ENCODE measurements at places on chromosomes 4 and X.

DNA sequence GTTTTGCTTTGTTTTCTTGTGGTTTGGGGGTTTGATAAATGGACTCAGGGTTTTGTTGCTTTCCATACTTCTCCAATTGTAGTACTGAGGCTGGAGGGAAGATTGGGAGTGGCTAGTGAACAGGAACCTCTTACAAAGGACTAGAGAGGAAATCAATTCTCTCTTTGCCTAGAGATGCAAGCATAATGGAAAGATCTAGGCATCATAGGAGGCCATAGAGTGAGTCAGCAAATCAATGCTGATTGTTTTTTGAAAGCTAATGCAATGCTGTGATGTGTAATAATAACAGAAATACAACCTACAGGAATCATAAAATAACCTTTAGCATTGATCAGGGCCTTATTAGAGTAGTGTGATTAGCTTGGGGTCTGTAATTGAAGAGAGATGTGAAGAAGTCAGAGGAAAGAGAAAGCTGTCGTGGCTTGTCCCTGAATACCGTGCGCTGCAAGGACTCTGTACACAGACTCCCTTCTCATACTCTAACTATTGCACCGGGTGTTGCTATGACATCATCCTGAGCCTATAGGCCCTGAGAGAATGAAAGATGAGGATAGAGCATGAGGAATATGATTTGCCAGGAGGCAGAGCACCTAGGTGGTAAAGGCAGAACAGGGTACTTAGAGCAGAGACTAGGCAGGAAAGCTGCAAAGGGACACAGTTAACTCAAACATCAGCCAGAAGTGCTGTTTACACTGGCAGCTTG lies 29.3 kb upstream of the GPR101 start:
- no peak for DNase-seq

DNA sequence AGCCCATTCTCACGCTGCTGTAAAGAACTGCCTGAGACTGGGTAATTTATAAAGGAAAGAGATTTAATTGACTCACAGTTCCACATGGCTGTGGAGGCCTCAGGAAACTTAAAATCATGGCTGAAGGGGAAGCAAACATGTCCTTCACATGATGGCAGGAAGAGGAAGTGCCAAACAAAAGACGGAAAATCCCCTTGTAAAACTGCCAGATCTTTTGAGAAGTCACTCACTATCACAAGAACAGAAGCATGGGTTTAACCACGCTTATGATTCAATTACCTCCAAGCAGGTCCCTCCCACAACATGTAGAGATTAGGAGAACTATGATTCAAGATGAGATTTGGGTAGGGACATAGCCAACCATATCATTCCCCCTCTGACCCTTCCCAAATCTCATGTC lies 335.5 kb downstream of the IL15 start:
- no peak for DNase-seq

DNA sequence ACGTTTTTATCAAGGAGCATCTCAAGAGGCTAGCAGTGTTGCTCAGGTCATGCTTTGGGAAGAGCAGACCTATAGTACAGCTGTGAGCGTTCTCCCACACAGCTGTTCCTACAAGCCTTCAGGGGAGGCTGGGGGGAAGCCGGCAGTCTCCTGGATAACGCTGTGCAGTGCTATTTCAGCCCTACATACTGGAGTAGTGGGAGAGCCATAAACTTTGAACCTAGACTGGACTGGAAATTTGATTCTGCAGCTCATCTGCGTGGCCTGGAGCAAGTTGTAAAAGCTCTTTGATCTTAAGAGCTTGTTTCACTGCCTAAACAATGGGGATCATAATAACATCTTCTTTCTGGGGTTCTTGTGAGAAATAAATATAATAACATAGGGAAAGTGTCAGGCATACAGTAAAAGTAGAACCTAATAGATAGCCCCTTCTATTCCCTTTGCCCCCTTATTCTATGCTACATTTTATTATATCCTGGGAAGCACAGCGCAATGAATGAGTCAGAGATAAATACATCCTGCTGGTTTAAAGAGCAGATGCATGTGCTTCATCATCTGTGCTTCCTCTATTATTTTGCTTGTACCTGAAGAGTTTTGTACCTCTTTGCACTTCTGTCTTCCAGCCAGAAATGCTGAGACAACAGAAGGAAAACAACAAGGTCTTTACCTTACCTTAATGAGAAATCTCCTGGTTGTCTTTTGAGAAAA lies 14.7 kb upstream of the AMBN start:
- no peak for DNase-seq

DNA sequence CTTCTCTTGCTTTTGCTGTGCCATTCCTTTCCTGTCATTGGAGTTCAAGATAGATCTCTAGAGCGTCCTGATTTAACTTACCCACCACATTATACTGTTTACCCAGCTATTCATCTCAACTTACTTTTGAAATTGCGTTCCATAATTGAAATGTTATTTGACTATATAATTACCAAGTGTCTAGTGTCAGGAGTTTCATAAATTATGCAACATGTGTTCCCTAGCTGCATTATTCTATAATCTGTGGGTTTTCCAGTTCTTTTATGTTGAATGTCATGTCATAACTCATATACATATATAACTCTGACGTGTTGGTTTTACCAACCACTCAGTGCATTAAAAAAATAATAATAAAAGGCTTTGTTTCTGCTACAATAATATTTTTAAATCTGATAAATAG lies 285.9 kb upstream of the ARSJ start:
- DNase-seq, result no peak

GRCh38 chr4:175418516-175418915 lies 393.5 kb downstream of the GPM6A start:
- DNase-seq, result peak; percentile 60

DNA sequence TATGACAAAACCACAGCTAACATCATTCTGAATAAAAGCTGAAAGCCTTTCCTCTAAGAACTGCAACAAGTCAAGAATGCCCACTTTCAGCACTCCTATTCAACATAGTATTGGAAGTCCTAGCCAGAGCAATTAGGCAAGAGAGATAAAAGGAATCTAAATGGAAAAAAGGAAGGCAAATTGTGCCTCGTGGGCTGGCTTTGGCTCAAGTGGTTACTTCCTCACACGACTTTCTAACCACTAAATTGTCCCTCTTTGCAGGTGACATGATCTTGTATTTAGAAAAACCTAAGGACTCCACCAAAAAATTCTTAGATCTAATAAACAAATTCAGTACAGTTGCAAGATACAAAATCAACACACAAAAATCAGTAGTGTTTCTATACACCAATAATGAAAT lies 57.2 kb downstream of the SCML2 start:
- DNase-seq, result no peak

DNA sequence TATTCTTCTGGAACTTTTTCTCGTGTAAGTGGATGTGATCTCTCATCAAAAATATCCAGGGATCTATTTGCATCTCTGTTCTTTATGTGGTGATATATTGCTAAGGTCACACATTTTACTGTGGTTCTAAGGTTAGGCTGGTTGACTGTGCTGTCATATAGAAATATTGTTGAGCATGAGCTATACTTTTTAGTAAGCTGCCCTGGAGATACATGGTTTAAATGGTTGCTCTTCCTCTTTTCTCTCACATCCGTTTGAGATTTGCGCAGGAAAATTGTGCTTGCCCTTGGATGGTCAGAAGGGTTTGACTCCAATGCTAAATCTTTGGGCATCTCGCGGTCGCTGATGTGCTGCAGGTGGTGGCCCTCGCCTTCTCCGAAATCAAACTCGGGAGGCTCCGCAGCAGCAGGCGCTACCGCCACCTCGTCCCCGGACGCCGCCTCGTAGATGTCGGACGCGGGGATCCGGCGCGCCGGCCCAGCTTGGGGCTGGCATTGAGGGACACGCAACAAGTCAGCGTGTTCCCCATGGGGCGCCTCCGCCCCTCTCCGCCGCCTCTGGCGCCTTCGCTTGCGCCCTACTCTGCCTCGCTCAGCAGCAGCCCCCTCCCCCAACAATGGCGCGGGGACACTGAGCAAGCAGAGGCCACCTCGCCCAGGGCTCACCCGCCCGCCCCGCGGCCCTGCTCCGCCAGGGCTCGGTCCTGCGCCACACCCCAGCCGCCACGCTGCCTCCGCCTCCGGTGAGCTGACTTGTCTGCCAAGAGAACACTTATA lies 154.5 kb downstream of the MSN start:
- DNase-seq, result no peak

GRCh38 chrX:42090395-42090794 lies 167.0 kb upstream of the CASK start:
- no peak for DNase-seq

All from fibroblast of skin of back (primary cell).